M059J (cell line): ENCODE measurements at places on chromosomes 5 and 9. TPM values are rescaled to one million over a fixed set of nuclear protein-coding genes. Genes with fewer than 3 reads are reported as not detected.

Gene RBM22
- 38.8 and 39.3 TPM in 2 replicates for total RNA-seq

Gene DMRT3
- not detected in 2 replicates for total RNA-seq

Gene HAVCR1
- not detected in 2 replicates for total RNA-seq

Gene OSMR
- 7.7 and 21.3 TPM in 2 replicates for total RNA-seq

Gene AJM1
- 0.15 and 1.1 TPM in 2 replicates for total RNA-seq
